ENCODE measurements at places on chromosomes 13 and 19.

GRCh38 chr13:112255550-112256120 is 120.5 kb upstream of the SPACA7 start:
- no peak for DNase-seq

DNA sequence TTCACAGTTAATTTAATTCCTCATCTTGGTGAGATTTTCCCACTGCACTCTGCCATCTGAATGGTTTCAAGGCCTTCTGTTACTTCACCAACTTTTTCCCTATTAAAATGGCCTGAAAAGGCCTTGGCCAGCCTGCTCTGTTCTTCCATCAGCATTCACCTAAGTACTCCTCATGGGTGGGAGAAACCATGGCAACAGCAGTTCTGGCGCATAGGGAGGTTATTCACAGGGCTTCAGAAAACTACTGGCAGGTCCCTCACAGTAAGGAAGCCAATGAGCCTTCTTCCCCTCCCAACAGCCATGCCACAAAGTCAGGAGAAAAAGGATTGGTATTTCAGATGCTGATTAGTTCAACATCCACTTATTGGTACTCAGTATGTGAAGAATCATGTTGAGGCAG is 17.2 kb upstream of the GJB2 start:
- DNase-seq, result no peak

GRCh38 chr13:98997011-98997730 is 19.3 kb upstream of the DOCK9 start:
- no peak for DNase-seq

GRCh38 chr13:62483774-62484173 is 1068.1 kb upstream of the PCDH20 start:
- no peak for DNase-seq
